LNCaP clone FGC (cell line): ENCODE measurements at places on chromosomes 2 and 18.

DNA sequence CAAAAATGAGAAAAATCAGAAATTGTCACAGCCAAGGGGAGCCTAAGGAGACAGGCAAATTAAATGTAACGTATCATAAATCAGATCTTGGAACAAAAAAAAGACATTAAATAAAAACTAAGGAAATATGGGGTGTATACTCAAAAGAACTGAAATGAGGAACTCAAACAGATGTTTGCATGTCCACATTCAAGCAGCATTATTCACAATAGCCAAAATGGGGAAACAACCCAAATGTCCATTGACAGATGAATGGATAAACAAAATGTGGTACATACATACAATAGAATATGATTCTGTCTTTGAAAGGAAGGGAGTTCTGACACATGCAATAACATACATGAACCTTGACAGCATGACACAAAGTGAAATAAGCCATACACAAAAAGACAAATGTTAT lies 155.8 kb upstream of the KLF7 start:
- DNase-seq: no peak

GRCh38 chr2:26861610-26862224 lies 13.8 kb downstream of the DPYSL5 start:
- DNase-seq: no peak

DNA sequence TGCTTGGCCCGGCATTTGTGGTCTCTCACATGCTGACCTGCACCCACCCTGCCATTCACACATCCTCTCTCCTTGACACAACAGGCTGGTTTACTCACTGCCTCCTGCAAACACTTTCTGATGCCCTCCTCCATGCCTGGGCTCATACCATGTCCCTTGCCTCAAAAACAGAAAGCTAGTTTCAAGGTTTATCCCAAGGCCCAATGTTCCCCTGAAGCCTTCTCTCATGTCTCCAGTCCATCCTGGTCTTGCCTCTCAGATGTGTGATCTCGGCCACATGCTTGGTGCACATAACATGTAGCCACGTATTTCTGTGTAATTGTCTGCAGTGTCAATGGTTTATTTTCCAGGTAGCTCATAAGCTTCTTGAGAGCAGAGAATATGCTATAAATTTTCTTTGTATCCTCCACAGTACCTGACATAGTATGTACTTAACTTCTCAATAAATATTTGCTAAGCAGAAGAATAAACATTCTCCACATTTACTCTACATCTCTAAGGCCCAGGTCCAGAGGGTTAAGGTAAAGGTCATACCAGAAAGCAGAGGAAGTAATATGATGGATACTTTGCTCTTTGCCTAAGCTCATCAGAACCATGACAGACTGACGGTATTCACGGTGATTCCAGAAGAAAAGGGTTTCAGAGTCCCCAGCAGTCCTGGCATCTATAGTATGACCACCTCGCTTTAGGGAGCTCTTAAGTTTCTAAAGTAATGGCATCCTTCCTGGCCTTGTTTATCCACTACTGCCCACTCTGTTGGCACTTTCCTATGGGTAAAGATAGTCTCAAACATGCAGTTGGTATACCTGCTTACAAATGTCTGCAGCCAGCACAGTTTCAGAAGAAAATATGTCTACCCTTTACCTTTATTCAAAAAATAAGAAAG lies 163.4 kb upstream of the ZFP36L2 start:
- DNase-seq: peak; percentile 69

GRCh38 chr2:236688157-236688556 lies 118.5 kb downstream of the ACKR3 start:
- no peak for DNase-seq

GRCh38 chr2:238910751-238911351 lies 63.0 kb downstream of the TWIST2 start:
- DNase-seq: peak; percentile 70

- DNase-seq: no peak
These were observed 182.7 kb downstream of the ANAPC1 start for GRCh38 chr2:111701266-111701665.

DNA sequence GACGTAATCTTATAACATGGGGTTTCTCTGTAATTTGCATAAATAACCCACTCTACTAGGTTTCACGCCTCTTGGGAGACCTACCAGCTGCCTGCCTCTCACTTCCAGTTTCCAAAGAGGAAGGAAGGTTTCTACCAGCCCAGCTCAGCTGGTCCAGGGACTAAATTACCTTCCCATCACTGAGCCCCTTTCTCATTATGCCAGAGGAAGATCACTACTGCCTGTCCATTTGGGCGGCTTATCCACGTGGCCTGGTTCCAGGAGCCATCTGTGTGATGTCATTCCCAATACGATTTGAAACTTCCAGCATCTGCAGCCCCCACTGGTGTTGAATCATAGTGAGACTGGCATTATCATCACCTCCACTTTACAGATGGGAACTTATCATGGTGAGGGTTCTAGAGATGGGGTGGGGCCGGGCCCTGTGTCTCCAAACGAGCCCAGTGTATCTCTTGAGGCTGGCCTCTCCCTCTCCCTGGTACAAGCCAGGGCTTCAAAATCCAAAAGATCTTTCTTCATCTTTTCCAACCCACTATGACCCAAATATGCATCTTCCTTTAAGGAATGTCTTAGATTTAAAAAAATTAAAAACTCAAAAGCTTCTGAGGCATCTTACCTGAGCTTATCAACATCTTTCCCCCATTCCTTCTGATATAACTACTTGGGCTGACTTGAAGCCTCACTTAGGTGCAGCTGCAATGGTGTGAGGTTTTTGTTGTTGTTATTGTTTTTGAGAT lies 140.8 kb downstream of the DDX1 start:
- no peak for DNase-seq

DNA sequence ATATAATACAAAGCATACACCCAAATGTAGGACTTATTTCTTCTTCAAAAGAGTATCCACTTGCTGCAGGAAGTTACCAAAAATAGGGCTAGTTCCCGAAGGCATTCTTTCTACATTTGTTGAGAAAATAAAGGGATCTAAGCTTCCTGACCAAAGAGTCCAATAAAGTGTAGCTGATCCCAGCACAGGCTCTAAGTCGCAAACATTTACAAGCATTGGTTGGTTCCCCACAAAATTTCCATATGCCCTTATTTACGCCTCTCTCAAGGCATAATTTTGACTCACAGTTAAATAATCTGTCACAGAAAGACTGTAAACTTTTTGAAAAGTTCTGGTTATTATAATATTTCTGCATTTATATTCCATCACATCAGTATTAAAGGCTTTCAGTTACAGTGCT lies 1520.1 kb upstream of the ZEB2 start:
- DNase-seq: no peak

GRCh38 chr18:21341141-21341540 lies 99.1 kb downstream of the GREB1L start:
- no peak for DNase-seq

GRCh38 chr18:61892683-61893308 lies at the start of gene RNF152:
RNF152 (minus strand) TSS chr18:61893007; CDS start chr18:61816463, 76,544 bp downstream.
- DNase-seq: no peak

- DNase-seq: peak; percentile 73
These were observed 151.1 kb downstream of the MBP start for GRCh38 chr18:76981396-76981968.

- DNase-seq: no peak
These were observed 66.1 kb downstream of the RBBP8 start for GRCh38 chr18:22999212-22999611.

DNA sequence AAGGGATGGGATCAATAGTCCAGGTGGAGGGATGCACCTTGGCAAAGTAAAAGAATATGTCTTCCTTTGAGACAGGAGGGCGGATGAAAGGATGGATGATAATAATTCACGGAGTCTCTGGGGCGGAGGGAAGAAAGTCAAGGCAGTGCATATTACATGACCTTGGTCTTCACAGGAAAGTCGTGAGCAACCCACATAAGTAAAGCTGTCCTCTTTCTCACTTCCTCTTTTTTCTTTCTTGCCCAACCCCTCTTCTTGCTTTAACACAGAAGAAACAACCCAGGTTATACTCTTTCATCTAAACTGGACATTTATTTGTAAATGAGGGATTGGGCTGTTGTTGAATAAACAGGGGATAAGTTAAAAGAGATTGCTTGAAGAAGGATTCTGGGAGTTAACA lies 168.7 kb upstream of the SKOR2 start:
- no peak for DNase-seq

DNA sequence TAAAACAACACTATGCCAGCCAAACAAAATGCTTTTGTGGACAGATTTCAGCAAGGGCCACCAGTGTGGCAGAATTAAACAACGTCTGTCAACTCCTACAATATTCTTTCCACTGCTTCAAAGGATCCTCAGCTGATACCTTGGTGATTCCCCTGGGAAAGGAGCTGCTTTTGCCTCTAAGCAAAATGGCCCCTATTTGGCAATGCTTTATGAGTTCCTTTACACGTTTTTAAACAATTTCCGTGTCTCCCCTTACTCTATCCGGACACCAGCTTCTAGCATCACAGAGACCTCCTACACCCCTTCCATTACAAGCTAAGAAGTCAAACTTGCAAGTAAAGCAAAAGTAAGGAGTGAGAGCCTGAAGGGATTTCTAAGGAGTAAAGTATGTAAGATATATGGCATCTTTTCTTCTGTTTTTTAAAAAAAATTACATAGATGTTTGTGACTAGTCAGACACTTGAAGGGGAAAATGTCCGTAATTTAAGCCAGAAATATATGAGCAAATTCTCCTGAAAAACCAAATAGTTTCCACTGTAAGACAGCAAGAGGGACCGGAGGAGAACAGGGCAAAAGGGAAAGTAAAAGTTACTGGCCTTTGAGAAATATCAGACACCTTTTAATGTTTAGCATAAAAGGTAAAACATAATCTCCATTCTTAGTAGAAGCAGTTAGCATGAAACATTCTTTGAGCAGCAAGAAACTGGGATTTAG lies 1.9 kb downstream of the SOS1 start:
- DNase-seq: no peak

GRCh38 chr2:133884739-133885381 lies 316.6 kb upstream of the NCKAP5 start:
- no peak for DNase-seq

DNA sequence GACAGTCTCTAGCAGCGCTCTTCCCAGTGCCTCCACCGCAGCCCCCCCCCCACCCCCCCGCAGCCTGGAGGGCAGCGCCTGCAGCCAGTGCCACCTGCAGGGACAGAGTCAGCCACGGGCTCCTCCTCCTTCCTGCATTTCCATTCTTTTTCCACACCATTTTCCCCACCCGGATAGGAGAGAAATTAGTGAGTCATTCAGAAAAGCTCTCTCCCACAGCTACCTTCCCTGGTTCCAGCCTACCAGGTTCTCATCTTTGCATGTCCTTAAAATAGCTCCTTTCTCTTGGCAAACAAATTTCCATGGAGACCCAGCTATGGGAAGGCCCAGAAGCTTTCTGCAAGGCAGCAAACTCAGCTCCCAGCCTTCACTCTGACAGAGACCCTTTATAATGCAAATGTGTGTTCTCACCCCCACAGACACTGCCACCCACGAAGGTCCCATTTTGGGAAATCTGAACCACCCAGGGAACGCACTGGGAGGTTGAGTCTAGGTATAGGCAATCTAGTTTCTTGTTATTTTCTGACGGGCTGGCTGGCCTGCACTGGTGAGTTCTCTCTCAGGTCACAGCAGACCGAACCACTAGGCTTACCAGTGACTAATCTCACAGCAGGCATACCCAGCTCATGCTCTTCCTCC lies 41.8 kb upstream of the ATG16L1 start:
- DNase-seq: no peak
